ENCODE measurements at places on chromosomes 11 and 22. TPM values are rescaled to one million over a fixed set of nuclear protein-coding genes. Genes with fewer than 3 reads are reported as not detected.

The CDC42BPG gene
- total RNA-seq = 0.39 TPM

The CARNS1 gene
- total RNA-seq = 1.6 TPM

DNA sequence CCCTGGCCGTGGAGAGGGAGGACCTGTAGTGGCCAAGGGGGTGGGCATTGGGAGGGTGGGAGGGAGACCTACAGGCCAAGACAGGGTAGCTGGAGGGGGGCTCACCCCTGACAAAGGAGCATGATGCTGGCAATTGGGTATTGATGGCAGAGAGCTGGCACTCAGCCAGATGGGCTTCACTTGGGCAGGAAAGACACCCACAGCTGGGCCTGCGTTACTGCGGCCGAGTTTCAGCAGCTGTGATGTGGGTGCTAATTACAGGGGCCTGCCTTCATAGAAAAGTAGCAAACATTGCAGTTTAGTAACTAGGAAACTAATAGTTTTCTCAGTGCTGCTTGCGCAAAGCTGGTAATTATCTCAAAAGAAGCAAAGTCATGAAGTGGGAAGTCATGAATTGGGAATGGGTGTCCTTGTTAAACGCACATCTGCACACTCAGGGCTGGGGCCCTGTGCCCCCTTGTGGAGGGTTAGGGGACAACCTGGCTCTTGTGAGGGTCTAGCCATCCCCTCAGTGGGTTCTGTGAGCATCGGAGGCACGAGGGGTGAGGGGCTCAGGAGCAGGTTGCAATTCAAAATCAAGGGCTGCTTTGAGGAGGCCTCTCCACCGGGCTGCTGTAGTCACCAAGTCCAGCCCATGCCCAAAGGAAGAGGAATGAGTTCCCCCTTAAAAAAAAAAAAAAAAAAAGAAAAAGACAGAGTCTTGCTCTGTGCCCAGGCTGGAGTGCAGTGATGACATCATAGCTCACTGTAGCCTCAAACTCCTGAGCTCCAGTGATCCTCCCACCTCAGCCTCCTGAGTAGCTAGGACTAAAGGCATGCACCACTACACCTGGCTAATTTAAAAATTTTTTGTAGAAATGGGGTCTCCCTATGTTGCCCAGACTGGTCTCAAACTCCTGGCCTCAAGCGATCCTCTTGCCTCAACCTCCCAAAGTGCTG, 24.4 kb upstream of the TXNRD2 start:
- DNase-seq = no peak

GRCh38 chr11:83508804-83509203, 222.6 kb upstream of the CCDC90B start:
- DNase-seq = no peak

DNA sequence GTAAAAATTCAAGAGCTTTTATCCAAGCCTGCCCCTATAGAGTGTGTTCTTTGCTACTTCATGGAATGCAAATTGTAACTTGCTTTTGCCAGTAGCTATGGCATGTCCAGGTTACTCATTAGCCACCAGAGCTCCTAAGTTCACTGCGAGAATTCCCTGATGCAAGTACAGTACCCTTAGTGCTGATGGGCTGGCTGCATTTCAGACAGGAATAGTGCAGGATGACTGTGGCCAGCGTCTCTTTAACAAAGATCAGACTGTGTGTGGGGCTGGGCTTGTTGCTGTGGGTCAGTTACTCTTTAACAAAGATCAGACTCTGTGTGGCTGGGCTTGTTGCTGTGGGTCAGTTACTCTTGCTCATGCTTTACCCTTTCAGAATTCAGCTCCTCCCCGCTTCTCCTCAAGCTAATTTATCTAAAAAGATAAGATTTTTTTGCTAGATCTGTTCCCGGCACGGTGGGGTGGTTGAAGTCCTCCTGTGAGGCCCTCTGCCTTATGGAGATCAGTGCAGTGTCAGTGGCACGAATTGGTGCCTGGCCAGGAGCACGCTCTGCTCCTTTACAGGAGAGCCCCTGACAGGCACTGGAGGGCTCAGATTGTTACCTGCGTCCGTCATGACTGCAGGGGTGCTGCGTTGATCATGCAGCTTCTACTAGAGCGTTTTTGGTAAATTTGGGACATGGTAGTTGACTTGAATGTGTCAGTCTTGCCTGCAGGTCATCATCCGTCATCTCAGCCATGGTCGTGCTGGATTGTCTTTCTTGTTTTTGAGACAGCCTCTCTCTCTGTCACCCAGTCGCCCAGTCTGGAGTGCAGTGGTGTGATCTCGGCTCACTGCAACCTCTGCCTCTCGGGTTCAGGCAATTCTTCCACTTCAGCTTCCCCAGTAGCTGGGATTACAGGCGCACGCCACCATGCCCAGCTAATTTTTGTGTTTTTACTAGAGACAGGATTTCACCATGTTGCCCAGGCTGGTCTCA, 27.0 kb downstream of the AP2A2 start:
- DNase-seq = no peak

DNA sequence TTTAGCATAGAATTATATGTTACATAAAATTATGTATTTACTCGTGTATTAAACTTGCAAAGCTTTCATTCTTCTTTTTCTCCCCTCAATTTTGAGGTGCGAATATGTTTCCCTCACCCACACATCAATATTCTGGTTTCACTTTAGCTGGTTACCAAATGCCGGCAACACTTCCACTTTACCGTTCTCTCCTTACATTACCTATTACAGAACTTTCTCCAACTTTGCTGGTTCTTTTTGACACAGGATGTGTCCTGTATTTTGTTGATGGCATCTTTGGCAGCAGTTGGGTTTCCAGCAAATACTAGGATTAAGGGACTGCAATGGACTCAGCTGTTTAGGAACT, 84.9 kb downstream of the PRR5L start:
- DNase-seq = no peak

DNA sequence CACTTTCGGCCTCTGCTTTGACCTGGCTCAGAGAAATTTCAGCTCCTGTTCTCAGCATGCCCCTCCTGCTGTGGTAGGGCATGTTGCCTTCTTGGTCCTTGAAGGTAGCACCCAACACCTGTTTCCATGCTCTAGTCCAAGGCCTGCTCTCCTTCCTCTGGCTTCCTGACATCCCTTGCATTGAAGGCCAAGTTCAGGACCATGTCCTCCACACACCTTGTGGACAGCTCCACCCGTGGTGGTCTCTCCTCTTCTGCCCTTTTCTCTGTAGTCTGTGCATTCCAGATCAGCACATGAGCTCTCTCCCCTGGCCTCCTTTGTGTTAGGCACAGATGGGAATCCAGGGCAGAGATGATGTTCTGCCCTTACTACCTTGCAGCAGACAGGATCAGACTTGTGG, 225.3 kb downstream of the ADAMTS15 start:
- no peak for DNase-seq

The TNNI2 gene
- not detected for total RNA-seq

The CDHR5 gene
- not detected for total RNA-seq

DNA sequence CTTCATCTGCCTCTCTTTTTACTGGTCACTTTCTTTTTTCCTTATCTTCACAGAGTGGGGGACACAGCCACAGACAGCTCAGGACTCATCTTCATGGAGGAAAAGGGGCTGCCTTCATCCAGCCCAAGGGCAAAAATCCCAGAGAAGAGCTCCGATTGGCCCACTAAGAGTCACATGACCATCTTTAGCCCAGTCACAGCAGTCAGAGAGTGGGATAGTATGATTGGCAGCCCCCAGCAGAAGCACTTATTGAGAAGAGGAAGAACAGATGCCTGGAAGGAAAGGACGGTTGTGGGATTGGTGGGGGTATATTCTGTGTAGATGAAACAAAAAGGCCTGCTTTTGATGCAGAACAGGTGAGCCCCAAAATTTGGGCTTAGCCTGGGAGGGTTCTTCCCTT, 77.8 kb downstream of the MN1 start:
- no peak for DNase-seq

DNA sequence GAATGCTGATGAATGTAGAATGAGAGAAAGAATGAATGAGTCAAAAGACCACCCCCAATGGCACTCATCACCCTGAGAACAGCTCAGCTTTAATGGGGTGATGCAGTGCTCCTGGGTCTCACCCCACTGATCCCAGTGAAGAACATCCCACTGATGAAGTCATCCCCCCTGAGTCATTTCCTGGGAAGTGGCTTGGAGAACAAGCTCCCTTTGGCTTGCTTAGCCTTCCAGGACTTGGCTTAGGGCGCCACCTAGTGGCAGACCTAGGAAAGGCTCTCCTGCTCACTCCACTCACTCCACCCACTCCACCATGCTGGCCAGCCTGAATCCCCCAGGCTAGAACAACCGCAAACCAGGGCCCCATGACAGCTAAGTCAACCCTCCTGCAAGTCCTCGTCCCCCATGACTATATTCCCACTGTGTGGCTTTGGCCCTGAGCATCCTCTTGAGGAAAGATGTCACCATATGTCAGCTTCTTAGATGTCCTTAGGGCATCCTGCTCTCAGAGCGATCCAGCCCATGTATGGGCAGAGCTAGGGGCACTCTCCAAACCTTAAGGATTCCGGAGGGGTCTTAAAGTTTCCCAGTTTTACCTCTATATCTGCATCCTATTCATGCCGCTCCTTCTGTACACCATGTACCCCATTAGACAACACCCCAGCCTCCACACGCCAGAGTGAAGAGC, 17.8 kb upstream of the TMPRSS13 start:
- peak; percentile 92 for DNase-seq

- DNase-seq = no peak
Measured at GRCh38 chr11:67379061-67380058, 6.0 kb upstream of the CLCF1 start.

DNA sequence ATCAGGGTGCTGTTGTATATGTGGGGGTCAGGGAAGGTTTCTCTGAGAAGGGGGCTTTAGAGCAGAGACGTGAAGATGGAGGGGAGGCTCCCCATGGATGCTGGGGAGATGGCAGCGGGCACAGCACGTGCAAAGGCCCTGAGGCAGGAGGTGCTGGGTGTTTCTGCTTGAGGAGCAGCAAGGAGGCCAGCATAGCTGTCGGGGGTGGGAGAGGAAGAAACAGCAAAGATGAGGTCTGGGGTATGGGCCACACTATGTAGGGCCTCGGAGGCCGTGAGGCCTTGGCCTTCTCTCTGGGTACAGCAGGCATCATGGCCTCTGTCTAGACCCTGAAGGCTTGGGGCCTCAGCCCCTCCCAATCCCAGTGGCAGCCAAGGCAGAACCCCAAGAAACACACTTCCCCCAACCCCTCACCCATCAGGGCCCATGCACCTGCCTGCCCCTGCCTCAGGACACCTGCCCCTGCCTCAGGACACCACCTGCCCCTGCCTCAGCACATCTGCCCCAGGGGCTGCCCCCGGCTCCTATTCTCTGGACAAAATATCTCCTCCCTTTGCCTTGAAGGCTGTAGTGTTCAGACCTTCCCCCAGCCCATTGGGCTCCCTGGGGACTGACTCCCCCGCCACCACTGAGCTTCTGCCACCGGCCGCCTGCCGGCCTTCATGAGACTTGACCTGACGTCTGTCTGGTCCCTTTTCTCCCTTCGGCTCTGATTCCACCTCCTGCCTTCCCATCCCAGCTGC, 6.2 kb downstream of the ALDH3B1 start:
- no peak for DNase-seq

The GGT5 gene
- total RNA-seq = 0.04 TPM

GRCh38 chr22:40417041-40417440, 46.6 kb downstream of the SGSM3 start:
- no peak for DNase-seq

The PARVG gene
- 74.3 TPM for total RNA-seq

GRCh38 chr11:86473991-86474833, 99.5 kb downstream of the CCDC81 start:
- DNase-seq = no peak

DNA sequence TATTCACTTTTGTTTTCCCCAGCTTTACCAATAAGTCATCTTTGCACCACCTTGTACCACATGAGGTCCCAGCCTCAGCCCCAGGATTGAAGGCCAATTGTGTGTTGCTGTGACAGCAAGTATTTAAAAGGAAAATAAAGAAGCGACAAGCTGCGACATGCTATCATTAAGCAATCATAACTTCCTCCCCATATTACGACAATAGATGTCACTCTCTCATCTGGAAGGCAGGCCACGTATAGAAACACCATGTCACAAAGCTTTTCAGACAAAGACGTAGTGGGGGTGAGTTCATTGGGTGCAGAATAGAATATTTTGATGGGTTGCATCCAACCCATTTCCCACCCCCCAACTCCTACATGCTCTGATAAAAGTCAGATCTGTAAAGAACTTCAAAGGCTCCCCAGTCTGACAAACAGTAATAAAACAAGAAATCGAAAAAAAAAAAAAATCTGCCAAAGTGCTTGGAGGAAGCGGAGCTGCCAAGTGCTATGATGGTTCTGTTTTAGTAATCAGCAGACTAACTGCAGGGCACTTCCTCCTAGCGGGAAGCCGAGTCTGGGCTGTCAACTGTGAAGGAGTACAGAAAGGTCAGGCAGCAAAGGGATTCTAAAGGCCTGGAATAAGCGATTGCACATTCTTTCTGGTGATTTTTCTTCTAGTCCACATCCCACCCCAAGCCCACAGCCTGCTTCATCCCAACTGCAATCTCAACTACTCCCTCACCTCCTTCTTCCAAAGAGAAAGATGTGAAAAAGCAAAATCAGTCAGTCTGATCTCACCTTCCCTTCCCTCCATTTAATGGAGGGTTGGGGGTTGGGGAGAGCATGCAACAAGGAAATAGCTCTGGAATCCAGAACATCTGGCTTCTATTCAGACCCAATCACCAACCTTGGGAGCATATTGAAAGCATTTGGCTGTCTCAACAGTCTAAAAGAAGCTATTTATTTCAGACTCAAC, 131.4 kb upstream of the UBASH3B start:
- DNase-seq = no peak

DNA sequence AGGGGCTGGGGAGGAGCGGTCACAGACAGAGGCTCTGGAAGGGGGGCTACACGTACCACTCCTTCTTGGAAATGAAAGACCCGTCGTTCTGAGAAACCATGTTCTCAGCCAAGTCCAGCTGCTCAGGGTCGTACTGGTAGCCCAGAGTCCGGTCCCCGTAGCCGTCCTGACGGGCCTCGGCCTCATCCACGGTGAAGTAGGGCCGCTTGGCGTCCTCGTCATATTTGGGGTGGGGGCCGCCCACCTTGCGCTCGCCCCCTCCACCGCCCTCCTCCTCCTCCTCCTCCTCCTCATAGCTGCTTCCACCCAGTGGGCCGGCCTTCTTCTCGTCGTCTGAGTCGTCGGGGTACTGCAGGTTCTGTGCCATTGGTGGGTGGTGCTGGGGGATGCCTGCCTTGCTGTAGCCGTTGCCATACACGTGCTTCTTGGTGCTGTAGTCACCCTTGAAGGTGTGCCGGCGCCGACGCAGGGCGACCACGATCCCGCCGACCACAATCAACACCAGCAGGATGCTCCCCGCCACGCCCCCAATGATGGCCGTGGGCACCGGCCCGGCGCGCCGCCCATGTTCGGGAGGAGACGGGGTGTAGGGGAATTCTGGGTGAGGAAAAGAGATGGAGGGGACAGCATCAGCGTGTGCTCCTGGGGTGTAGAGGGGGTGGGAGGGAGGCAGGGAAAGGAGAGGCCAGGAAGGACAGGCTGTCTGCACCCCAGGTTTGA, 64.1 kb downstream of the NECTIN1 start:
- no peak for DNase-seq

DNA sequence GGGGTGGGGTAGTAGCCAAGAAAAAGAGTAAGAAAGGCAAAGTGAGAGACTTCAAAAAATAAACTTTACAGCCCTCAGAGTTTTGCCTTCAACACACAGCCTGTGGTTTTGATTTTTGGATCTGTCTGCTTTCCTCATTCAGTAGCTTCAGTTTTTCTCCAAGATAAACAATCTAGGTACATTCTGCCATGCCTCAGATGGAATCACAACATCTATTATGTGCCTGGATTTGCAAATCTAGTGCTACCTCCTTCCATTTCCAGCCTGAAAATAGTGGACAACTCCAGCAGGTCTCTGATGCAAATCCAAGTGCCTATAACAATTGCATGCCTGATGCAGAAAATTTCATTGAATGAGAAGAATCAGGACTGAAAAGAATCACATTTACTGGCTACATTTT, 206.6 kb upstream of the GUCY1A2 start:
- DNase-seq = no peak

The SAA2 gene
- not detected for total RNA-seq

The MS4A14 gene
- not detected for total RNA-seq

The HIPK3 gene
- total RNA-seq = 26.8 TPM

Measured in activated CD4-positive, alpha-beta T cell treated with anti-CD3 and anti-CD28 coated beads for 36 hours (primary cell).